ENCODE measurements at places on chromosomes 1 and 21.
A peak's percentile ranks its signal among the peaks of the same experiment; 100 is the strongest.

- peak; percentile 44 for DNase-seq
These were observed 431 bp downstream of the ARPC5 start for GRCh38 chr1:183635099-183635605.

- no peak for DNase-seq
These were observed 159.8 kb upstream of the USP24 start for GRCh38 chr1:55374801-55375616.

DNA sequence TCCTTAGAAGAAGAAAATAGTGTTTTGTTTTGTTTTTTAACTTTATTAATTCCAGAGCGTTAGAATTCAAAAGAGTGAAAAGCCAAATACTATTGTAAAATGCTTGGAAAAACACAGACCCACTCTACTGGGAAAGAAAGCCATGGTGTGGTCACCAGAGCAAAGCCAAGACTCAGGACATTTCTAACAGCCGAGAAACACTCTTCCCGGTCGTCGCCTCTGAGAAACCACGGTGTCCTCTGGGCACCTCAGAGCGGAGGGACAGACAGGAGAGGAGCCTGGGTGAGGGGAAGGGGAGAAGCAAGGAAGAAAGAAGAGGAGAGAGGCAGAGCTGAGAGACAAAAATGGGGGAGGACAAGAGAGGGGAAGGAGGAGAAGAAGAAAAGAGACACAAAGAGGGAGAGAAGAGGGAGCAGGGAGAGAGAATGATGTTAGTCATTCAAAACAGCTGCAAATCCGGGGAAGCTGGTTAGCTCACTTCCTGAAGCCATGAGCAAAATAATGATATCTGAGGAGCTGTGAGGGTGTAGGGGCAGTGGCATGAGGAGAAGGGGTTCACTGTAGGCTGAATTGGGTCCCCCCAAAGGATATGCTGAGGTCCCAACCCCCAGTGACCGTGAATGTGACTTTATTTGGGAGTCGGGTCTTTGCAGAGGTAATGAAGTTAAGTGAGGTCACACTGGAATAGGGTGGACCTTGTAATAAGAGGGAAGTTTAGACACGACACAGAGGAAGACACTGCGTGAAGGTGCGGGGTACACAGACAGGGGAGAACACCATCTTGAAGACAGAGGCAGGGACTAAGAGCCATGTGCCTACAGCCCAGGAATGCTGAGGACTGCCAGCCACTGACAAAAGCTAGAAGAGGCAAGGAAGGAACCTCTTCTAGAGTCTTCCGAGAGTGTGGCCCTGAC is 58.2 kb upstream of the DMRTB1 start:
- no peak for DNase-seq

- no peak for DNase-seq
These were observed 13.0 kb downstream of the RCC1 start for GRCh38 chr1:28518745-28519341.

- DNase-seq, result no peak
These were observed 1.0 kb upstream of the GALNT2 start for GRCh38 chr1:230066031-230066430.

DNA sequence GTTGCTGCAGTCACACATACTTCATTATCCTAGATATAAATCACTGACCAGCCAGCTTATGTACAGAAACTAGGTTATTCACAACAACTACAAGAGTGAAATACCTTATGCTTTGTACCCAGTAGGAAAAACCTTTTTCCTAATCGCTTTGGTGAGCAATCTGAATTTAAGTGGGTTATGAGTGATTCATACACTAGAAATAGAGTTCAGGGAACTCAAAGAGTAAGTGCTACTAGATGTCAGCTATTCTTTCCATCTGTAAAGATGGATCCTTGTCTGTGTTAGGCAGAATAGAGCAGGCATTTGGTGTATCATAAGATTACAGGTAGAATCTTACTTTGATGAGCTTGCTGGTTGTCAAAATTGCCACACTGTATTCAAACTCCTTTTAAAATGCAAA is 101.9 kb downstream of the ZNF644 start:
- DNase-seq, result no peak

DNA sequence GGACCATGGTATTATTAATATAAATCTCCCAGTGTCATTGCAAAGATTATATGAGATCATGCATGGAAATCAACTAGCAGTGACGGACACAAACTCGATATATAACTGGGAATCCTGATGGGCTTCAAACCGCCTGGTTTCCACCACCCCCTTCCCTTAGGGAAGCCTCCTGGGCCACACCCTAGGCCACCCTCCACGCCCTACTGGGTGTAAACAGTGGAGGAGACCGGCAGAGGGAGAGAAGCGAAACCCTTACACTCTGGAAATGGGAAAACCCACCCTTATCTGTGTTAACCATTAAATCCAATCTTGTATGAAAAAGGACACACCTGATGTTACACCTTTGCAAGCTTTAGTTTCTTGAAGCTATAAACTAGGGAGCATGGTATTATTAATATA is 595 bp upstream of the ZNHIT6 start:
- DNase-seq, result peak; percentile 21

- DNase-seq, result no peak
These were observed 437.9 kb upstream of the PLXNA2 start for GRCh38 chr1:208681878-208682663.

GRCh38 chr1:21634806-21635535 is 34.2 kb downstream of the RAP1GAP start:
- DNase-seq, result no peak

DNA sequence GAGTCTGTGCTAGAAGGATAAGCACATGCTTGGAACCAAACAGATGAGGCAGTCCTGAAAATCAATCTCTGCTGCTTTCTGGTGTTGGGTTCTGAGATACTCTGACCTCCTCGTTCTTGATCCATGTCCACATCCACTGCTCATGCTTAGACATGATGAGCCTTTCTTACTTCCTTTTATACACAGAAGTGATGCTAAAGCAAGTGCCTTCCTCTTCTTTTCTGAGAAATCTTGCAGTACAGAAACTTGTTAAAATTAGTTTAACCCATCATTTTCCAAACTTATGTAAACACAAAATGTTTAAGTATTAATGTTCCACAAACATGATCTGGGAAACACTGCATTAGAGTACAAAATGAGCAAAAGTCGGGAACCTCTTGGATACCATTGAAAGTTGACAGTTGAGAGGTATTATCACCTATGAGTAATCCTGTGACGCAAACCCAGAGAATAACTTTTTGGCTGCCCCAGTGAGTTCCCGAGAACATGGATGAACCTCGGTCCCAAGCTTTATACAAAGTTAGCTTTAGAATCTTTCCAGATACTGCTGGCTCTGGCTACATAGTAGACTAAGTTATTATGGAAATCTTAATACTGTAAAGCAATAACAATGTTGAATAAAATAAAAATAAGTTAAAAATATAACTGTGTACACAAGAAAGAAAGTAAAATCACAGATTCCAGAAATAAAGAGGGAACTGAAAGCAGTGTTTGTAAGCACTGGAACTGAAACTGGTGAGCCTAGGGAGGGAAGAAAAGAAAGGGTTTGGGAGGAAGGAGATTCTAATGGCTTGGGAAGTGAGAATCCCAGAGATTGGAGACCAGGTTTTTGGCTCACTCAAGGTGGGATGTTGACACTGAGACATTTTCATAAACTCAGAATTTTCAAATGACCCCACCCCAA is 429.3 kb upstream of the RUNX1 start:
- DNase-seq, result no peak

- DNase-seq, result peak; percentile 41
These were observed 688 bp downstream of the PTTG1IP start for GRCh38 chr21:44872649-44873355.

DNA sequence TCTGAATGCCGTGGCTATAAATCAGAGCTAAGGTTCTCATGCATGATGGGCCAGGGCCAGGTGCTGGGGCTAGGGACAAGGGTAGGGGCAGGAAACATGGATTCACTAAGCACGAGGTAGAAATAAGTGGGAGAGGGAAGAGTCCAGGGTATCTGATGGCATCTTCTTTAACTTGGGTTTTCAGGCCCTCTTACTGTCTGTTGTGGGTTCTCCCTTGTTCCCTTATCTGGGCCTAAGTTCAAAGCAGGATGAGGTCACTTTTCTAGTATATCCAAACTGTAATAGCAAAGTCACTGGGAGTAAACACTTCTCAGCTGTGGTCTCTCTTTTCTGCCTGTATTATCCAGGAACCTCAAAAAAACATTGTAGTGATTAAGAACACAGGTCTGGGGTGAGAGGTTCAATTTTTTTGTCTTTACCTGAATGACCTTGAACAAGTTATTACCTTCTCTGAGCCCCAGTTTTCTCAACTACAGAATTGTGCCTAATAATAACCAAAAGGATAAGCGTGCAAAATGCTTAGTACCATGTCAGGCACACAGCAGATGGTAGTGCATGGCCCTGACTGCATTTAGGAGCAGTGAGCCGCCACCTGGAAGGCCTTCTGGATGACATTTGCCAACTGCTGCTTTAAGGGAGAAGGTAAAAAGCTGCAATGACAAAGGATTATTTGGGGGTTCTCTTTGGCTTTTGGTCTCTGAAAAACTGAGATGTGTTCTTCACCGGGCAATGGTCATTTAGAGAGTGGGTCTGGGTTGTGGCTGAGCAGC is 53.6 kb upstream of the A3GALT2 start:
- no peak for DNase-seq

- no peak for DNase-seq
These were observed 18.9 kb downstream of the CAP1 start for GRCh38 chr1:40059338-40059959.

GRCh38 chr1:100277866-100278265 is 11.8 kb downstream of the RTCA start:
- DNase-seq, result no peak

GRCh38 chr1:213291526-213291925 is 240.5 kb downstream of the RPS6KC1 start:
- DNase-seq, result no peak

GRCh38 chr21:24450119-24450518 is 1157.2 kb downstream of the MRPL39 start:
- DNase-seq, result no peak

DNA sequence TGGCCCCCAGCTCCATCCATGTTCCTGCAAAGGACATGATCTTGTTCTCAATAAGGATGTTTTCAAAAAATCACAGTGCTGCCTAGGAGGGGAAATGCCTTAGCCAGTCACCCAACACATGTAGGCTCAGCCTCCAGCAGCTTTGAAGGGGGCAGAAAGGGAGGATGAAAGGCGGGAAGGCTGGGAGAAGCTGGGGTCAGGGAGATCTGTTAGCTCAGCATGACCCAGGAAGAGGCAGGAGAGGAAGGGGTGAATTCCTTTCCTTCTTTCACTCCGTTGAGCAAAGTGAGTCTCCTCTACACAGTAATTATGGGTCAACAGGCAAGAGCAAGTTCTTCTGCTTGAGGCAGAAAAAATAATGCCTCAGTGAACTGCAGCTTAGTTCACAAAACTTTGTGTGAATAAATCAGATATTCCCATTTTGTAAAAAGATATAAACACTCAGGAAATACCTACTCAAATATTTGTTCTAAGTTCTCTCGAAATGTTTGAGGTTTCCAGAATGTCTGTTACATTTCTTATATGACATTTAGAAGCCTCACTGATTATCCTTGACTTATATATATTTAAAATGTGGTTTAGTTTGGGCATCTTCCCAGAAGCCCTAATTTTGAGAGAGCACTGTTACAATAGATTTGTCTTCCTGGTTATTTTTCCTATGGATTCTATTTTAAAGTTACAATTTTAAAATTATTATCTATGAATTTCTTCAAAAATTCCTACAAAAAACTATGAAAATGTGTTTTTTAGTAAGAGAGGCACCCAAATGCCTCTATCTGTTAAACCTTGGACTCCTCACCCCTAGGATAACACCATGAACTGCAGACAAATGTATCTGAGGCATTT is 116.8 kb downstream of the KCNJ6 start:
- DNase-seq, result no peak

DNA sequence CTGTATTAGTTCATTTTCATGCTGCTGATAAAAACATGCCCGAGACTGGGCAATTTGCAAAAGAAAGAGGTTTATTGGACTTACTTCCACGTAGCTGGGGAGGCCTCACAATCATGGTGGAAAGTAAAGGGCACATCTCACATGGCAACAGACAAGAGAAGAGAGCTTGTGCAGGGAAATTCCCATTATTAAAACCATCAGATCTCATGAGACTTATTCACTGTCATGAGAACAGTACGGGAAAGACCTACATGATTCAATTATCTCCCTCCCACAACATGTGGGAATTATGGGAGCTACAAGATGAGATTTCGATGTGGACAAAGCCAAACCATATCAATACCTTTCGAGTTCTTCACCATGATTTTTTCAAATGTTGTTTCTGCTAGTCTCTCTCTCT is 3.7 kb upstream of the CHRM3 start:
- DNase-seq, result no peak
